B cell (primary cell): ENCODE measurements at places on chromosomes 3 and 15.

GRCh38 chr3:118960876-118961450 lies 73.7 kb downstream of the IGSF11 start:
- DNase-seq: no peak

- DNase-seq: no peak
Observed at GRCh38 chr15:36156879-36157427, 422.5 kb upstream of the CDIN1 start.

DNA sequence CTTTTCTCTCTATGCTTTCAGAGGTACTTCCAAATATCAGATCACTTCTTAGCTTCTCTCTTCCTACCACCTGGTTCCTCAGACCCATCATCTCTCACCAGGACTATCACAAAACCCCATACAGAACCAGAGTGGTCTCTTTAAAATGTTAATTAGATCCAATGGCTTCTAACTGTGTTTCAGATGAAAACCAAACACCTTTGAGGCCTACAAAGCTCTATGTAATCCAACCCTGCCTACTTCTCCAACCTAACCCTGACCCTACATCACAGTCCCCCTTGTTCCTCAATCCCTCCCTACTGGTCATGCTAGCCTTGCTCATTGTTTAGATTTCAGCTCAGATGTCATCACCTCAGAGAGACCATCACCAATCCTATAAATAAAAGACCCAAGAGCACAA lies 34.8 kb downstream of the SUMF1 start:
- DNase-seq: no peak

- DNase-seq: no peak
Observed at GRCh38 chr3:130755666-130756065, 9.0 kb upstream of the PIK3R4 start.
